Activated T-helper 1 cell treated with anti-CD3 and anti-CD28 coated beads, Interleukin-12 subunit alpha, Interleukin-12 subunit beta, Interleukin-2, Interleukin-4 antibody, amounts not matched to agents 30 ng/mL and 10 ng/mL and 1 ng/mL, durations not matched to agents 14 hours and 24 hours and 36 hours (primary cell): ENCODE measurements at places on chromosomes 7 and 10. TPM values are rescaled to one million over a fixed set of nuclear protein-coding genes. Genes with fewer than 3 reads are reported as not detected.

- DNase-seq = no peak
Measured at GRCh38 chr10:73095481-73096021, 1.1 kb downstream of the P4HA1 start.

DNA sequence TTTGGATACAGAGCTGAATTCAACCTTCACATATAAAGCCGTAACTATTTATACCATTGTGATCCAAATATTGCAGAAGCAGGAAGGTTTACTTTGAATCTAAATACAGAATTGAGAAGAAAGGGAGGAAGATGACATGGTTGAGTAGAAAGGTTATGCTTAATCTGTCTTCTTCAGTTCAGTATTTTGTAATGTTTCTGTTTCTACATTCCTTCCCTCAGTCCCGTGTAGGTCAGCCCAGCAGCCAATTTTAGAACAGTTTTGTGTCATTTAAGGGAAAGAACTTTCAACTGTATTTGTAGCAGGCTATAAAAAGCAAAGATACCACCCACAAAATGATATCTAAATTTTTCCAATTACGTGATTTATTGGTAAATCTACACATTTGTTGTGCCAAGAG lies 97.4 kb downstream of the CPED1 start:
- no peak for DNase-seq

DNA sequence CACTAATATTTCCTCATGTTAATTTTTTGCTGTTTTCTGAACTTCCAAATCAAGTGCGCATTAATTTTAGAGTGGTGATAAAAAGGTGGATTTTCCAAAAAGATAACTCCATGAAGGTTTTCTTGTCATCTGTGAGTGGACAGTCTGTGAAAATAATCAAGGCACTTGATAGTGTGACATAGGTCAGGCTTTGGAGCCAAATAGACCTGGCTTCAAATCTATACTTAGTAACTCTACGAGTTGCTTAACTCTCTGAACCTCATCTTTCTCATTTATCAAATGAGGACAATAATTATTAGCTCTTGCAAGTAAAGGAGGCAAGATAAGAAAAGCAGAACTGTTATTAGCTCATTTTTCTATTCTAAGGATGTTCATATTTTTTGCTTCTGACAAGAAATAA lies 24.7 kb upstream of the MET start:
- no peak for DNase-seq

DNA sequence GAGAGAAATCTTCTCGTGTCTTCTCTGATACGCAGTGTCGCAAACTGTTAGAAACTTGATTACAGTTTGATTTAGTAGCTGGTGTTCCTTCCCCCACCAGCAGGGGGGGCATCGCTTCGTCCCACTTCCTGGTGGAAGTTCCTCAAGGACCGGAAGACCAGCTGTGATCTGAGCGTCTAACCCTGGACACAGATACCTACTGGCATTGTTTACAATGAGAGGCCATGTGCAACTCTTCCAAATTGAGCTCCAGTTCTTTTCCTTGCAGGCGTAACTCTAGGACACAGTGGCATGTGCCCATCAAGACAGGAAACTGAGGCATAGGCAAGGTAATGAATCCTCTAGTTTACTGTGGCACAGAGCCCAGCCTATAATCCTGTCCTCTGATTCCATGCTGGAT lies 219.0 kb downstream of the CCDC3 start:
- no peak for DNase-seq

- peak; percentile 43 for DNase-seq
Measured at GRCh38 chr10:71708301-71708703, 11.3 kb downstream of the C10orf105 start.

- no peak for DNase-seq
Measured at GRCh38 chr10:62842983-62843382, 26.8 kb upstream of the EGR2 start.

DNA sequence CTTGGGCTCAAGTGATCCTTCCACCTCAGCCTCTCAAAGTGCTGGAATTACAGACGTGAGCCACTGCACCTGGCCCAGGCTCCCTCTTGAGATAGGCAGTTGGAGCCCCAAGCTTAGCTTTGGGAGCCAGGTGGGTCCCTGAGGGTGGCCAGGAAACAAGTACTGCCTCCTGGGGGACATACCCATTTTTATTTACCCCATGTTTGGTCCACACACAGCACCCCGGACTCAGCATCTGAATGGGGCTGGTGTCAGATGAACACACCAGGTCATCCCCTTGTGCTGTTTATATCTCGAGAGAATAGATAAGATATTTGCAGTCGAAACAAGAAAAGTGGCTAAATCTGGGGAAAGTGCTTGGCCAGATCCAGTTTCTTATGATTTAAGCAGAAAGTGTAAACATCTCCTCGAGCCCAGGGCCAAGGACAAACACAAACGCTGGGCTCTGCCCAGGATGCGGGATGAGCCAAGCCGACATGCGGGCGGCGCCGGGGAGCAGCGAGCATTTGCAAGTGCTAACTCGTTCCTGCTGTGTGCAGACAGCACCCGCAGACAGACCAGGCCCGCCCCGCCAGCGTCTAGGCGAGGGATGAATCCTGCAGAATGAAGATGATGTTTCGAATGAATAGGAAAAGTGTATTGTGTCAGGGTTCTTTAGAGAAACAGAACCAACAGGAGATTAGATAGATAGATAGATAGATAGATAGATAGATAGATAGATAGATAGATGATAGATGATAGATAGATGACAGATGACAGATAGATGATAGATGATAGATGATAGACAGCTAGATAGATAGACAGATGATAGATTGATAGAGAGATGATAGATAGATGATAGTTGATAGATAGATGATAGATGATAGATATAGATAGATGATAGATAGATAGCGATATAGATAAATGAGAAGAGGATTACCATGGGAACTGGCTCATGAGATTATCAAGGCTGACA lies 44.4 kb upstream of the OCM2 start:
- no peak for DNase-seq

GRCh38 chr10:14549496-14549895 lies 218.8 kb upstream of the FRMD4A start:
- no peak for DNase-seq

DNA sequence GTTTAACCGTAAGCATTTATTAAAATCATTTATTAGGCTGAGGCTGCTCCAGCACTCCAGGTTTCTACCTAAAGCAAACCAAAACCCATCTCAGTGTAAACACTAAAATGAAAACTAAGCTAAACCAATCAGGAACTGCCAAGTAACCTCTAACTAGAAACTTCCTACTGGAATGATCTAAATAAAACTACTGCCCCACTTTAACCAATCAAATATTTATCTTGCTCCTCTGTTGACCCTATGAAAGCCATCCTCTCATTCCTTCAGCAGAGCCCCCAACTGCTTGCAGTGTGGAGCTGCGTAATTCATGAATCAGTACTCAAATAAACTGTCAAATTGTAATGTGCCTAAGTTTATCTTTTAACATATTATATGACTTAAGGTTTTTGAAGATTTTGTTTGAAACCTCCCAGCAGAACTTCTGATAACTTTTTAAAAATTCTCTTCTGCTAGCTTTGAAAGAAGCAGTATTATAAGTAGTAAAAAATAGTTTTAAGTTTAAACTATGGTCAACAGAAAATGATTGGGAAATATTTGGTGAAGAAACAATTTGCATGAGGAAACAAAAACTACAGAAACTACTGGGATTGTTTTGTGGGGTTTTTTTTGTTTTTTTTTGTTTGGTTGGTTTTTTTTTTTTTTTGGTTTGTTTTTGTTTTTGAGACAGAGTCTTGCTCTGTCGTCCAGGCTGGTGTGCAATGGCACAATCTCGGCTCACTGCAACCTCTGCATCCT lies 47.4 kb downstream of the GPR37 start:
- no peak for DNase-seq

- DNase-seq = no peak
Measured at GRCh38 chr7:136247211-136247610, 270.1 kb upstream of the MTPN start.

GRCh38 chr7:28565980-28566379 lies 153.7 kb downstream of the CREB5 start:
- no peak for DNase-seq

GRCh38 chr7:142608630-142609428 lies 140.4 kb upstream of the PRSS1 start:
- no peak for DNase-seq

GRCh38 chr10:86952106-86952505 lies 5.3 kb downstream of the MMRN2 start:
- DNase-seq = no peak

- DNase-seq = no peak
Measured at GRCh38 chr7:111018447-111018846, 72.5 kb upstream of the LRRN3 start.

- no peak for DNase-seq
Measured at GRCh38 chr10:52220947-52221346, 93.1 kb upstream of the DKK1 start.

SFTPA1 gene
- total RNA-seq = not detected in 2 replicates

TAX1BP1 gene
- 88.6 and 90.9 TPM in 2 replicates for total RNA-seq

STEAP1 gene
- 1.9 and 3.3 TPM in 2 replicates for total RNA-seq

RGR gene
- not detected in 2 replicates for total RNA-seq

IDI2 gene
- not detected in 2 replicates for total RNA-seq

NEURL1 gene
- 3.4 and 3.6 TPM in 2 replicates for total RNA-seq

CHAT gene
- 0.54 and 0.83 TPM in 2 replicates for total RNA-seq

PPP3CB gene
- total RNA-seq = 43.6 and 43.9 TPM in 2 replicates

CYP26C1 gene
- total RNA-seq = not detected in 2 replicates

TNPO3 gene
- 52.8 and 53.2 TPM in 2 replicates for total RNA-seq

TCF7L2 gene
- 0.32 and 0.36 TPM in 2 replicates for total RNA-seq

GFRA1 gene
- not detected in 2 replicates for total RNA-seq
